Activated T-cell treated with anti-CD3 and anti-CD28 coated beads, Interleukin-2, amount 50 U/mL, for 48 hours (primary cell): ENCODE measurements at places on chromosomes 3 and 15.
A peak's percentile ranks its signal among the peaks of the same experiment; 100 is the strongest.

DNA sequence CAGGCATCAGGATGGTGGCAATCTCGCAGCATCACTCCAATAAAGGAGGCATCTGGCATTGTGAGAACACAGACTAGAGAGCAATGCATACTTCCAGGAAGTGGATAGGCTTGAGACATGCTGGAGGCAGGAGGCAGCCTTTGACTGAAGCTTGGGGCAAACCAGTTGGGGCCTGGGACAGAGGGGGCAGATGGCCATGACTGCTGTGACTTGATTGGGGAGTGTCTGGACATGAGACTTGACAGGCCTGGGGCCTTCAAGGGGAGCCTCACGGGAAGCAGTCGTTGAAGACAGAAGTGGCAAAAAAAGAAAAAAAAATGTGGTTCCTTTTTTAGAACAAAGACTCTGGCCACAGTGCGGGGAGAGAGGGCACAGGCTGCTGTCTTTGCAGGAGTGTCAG, 44.7 kb upstream of the CHRNA7 start:
- no peak for DNase-seq

GRCh38 chr3:45746777-45747622, 49.3 kb downstream of the SLC6A20 start:
- no peak for DNase-seq

DNA sequence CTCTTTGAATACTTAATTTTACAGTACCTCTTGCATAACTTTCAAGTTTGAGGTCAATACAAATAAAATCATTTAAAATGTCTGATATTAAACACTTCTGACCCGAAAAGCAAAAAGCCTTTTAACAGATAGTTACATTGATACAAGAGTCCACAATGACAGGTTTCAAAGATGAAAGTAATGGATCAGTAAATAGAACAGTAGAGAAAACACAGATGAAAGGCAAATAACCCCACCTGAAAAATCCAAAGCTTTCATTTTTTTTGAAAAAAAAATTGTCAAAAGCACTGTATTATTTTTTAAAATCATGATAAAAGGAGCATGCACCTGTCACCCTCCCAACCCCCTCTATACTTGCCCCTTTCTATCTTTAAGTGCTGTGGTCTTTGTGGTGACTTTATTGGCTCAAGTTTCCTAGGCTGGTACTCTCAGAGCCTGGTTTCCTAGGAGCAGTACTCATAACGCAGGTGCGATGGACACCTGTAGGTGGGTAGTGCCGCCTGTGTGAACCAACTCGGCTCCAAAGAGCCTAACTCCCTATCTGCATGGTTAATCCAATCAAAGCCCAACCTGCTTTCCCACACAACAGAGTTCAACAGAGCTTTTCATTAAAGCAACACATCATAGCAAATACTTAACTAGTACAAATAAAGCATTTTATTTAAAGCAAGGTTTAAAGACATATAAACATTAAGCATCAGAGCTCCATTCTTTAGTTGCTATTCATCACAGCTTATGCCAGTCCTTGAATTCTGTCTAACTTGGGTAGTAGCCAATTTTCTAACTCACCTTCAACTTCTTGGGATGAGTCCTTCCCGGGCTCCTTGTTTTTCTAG, 32.2 kb downstream of the LIPC start:
- no peak for DNase-seq

DNA sequence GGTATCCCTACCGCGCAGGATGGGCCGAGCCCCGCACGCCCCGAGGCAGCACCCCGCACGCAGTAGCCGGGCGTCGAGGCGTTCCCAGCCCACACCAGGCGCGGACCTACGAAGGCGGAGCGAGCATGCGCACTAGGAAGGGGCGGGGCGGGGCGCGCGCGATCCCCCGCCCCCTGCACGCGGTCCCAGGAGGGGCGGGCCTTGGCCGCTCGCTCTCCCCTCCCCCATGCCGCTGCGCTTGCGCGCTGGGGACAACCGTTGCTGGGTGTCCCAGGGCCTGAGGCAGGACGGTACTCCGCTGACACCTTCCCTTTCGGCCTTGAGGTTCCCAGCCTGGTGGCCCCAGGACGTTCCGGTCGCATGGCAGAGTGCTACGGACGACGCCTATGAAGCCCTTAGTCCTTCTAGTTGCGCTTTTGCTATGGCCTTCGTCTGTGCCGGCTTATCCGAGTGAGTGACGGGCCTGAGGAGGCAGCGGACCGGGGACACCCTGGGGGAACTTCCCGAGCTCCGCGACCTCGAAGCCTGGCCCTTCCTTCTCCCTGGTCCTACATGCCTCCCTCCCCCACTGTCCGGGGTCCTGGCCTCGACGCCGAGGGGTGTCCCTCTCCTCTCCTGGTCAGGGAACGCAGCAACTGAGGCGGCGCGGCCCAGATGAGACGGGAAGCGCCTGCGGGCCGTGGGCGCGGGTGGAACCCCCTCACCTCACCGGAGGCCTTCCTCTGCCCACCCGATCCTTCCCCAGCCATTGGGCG, at the start of gene SPESP1:
SPESP1 (plus strand) TSS at position 258 of the 755 bp plus-strand sequence; CDS start at position 387, 129 bp downstream.
- DNase-seq, result peak; percentile 65

DNA sequence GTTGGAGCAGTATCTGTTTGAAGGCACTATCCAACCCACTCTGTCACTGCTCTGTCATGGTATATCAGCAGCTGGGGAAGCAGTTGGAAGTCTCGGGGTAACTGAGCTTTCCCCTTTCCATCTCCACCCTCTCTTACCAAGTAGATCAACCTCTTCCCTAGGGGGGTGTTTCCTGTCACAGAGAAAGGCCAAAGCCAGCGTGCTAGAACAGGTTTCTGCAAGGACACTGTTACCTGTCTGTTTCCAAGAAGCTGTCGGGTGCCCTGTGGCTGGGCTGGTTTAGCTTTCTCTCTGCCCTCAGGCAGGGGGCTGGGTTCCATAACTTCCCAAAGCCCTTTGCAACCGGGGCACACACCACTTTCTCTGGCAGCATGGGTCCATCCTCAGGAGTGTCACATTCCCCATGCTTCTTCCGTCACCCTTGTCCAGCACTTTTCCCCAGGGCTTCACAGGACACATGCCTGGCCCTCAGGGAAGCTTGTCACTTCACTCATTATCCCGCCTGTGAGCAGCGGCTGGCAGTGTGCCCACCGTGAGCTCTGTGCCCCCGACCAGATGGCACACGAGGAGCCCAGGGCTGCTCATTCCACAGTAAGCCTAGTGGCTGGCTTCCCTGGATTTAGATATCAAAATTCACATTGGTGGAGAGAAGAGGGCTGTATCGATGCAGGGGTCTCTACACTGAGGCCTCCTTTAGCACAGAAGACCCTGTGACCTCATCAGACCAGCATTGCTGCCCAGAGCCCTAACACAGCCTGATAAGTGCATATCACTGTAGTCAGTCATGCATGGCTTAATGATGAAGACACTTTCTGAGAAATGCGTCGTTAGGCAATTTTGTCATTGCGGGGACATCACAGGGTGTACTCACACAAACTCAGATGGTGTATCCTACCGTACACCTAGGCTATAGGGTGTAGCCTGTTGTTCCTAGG, 205.8 kb downstream of the SLCO3A1 start:
- DNase-seq, result no peak

- DNase-seq, result no peak
Measured at GRCh38 chr3:127690106-127690505, 17.4 kb downstream of the ABTB1 start.

GRCh38 chr3:47035645-47036044, 56.2 kb downstream of the NBEAL2 start:
- DNase-seq, result no peak

DNA sequence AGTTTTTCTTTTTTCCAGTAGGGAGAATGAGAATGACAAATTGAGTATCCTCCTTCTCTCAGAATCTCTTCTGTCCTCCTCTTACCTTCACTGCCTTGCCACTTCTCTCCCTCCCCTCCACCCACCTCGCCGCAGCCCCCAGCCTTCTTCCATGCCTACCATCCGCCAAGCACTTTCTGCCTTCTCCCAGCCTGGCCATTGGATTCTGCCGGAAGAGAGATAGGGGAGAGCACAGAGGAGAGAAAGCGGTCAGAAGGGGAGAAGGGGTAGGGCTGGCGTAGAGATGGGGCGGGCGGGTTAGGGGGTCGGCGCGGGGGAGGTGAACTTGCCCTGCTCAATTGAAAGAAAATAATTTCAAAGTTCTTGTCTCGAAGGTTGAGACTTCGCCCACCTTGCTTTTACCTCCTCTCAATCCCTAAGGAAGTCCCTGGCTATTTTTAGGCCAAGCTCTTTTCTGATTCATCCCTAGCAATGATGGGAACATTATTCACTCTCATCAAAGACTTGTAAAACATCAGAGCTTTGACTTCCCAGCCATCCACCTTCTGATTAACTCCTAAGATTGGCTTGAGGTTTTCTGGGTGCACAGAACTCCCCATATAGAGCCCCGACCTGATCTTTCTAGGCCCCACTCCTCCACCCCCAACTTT, 811 bp downstream of the C3orf52 start:
- DNase-seq, result no peak

DNA sequence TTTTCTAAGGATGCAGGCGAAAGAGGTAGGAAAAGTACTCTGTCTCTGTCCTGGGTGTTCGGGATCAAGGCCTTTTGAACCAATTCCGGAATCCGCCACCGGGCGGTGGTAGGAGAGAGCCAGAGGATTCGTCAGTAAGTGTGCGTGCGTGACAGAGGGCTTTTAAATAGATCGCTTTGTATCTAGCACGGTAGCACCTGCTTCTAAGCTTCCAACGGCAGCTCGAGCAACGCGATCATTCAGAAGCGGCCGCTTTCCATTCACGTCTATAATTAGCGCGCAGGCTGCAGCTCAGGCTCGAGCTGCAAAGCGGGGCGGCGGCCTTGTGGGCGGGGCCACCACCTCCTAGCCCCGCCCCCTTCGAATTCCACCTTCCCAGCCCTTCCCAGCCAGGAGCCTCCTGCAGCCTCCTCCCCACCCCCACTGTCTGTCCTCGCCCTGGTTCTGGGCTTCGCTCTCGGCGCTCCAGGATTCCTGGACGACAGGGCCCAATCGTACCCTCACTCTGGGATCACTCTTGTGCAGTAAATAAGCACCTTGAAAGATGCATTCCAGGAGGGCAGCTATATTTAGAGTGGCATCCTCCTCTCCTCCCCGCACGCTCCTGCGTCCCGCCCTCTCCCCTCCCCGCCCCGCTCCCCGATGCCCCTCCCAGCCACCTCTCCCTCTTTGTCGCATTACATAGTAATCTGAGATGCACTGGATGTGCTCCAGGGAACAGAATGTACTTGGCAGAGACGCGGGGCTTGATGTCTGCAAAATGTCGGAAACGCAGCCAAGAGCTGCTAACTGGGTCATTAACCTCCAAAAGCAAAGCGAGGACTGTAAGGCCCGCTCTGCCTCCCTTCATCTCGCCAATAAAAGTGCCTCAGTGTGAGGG, 224.1 kb upstream of the TPRG1 start:
- DNase-seq, result peak; percentile 50

GRCh38 chr3:117628823-117629291, 919.3 kb downstream of the TUSC7 start:
- no peak for DNase-seq

DNA sequence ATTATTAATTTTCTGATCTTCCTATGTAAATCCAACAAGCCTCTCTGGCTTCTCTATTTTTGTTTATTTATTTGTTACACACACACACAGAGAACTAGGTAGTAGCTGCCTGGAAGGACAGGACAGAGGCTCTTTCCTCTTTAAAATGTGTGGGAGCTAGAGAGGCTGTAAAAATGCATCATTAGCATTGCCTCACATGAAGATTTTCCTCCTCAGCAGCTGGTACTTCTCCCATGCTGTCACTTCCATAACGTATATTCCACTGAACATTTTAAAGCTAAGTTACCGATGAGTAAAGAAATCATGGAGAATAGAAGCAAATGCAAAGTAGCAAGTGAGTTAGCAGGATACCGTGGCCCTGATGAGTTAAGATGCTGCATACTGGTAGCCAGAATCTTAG, 63.9 kb downstream of the IMPG2 start:
- DNase-seq, result no peak

DNA sequence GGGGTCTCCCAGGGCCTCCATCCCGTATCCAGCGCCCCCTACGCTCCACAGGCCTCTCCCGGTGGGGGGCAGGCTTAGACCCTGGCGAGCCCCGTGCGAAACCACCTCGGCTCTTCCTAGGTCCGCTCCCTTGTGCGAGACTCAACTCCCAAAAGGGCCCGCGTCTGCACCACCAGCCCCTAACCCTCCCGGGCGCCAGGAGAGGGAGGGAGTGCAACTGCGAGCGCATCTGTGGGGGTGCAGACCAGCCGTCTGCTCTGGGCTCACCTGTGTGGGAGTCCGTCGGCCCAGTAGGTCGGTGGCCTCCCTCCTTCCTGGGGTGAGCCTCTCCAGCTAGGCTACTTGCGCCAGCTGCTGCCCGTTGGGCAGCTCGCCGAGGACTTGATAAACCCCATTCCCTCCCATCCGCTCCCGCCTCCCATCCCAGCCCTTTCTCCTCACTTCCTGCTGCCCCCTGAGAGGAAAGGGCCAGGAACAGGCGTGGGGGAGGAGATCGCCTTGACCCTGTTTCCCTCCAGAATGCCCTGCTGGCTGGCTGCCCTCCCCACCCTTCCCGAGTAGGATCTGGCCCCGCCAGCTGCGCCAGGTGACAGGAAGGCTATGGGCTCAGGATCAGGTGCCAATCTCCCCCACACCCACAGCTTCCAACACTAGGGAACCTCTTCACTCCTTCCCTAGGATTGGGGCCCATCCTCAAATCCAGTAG, at the start of gene HYAL2:
HYAL2 (minus strand) TSS at position 360 of the 706 bp plus-strand sequence. CDS start 2,256 bp downstream, outside the sequence.
- DNase-seq, result no peak

GRCh38 chr15:58684036-58684710, 65.3 kb downstream of the ADAM10 start:
- DNase-seq, result no peak

GRCh38 chr3:45225465-45226205, 452 bp downstream of the TMEM158 start:
- peak; percentile 48 for DNase-seq

GRCh38 chr15:94135486-94136147, 95.7 kb upstream of the MCTP2 start:
- DNase-seq, result no peak

GRCh38 chr3:159870723-159871122, 117.9 kb upstream of the IL12A start:
- no peak for DNase-seq

- no peak for DNase-seq
Measured at GRCh38 chr3:27380433-27381357, 11.5 kb upstream of the NEK10 start.

- no peak for DNase-seq
Measured at GRCh38 chr3:77279276-77279675, 239.4 kb downstream of the ROBO2 start.

DNA sequence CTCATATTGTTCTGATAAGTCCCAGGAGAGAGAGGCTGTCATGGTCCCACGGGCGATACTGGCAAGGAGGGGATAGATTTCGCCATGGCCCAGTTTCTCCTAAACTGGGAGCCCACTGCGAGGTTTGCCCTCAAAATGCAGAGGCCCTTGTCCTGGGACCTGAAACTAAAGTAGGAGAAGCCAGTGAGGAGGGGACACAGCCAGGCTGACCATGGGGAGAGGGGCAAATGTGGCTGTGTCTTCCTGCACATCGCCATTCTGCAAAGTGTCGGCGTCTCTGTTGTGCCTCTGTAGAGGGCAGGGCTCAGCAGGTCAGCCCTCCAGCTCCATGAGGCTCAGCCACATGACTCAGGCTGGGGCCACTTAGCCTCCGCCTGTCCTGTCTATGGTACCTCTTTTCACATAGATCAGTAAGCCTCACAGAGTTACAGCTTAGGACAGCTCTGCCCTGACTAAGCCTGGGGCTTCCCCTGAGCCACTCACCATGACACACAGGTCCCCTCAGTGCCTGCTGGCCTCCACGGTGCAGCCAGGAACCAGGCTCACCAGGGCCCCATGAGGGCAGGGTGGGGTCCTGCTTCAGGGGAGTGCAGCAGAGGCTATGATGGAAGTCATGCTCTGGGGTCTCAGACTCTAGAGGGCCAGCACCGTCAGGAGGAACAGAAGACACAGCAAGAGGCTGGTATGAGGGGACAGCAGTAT, 28.6 kb upstream of the PLXNA1 start:
- no peak for DNase-seq

- no peak for DNase-seq
Measured at GRCh38 chr3:71710906-71711494, 14.2 kb downstream of the EIF4E3 start.
